ENCODE measurements at places on chromosomes 7 and 10.

DNA sequence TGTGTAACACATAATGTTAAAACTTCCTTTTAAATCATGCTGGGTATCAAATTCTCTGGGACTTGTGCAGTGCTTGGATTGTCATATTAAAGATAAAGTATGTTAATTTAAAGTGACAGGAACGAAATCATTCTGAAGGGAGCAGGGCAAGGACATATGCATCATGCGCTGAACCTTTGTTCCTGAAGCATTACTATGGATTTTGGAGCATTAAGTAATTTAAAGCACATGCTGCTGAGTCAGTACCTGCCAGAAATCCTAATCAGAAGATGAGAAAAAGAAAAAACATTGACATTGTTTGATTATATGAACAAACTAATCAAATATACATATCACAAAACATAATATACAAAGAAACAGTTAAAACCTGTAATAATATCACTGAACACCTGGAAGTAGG, 101.4 kb downstream of the MICU1 start:
- no peak for DNase-seq

DNA sequence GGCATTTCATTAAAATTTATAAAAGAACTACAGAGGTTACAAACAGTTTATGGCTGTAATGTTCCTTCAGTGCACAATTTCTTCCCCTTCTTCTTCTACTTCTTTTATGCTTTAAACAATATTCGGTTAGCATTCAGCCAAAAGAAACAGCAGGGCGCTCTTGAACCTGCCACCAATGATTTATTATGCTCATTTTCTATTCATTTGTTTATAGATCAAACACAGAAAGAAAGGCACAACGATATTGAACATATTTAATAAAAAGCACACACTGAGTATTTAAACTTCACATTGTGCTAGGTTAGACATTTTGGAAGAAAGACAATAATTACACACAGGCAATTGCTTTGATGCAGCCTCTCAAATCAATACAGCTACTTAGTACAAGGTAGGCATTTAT, 1025.8 kb upstream of the LRRN3 start:
- DNase-seq, result no peak

DNA sequence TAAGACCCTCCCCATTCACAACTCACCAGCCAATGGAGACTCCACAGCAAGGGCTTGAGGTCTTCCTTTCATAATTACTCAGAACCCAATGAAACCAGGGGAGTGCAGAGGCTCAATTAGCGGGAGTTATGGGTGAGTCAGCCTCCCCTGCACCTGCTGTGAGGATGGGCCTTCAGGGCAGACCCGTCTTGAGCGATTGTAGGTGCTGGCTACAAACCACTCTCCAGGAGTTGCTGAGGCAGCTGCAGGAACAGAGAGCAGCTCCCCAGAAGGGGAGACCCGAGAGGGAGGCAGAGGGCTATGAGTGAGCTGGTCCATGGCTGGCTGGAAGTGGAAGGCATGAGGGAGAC, 58.5 kb upstream of the SORCS3 start:
- DNase-seq, result no peak

DNA sequence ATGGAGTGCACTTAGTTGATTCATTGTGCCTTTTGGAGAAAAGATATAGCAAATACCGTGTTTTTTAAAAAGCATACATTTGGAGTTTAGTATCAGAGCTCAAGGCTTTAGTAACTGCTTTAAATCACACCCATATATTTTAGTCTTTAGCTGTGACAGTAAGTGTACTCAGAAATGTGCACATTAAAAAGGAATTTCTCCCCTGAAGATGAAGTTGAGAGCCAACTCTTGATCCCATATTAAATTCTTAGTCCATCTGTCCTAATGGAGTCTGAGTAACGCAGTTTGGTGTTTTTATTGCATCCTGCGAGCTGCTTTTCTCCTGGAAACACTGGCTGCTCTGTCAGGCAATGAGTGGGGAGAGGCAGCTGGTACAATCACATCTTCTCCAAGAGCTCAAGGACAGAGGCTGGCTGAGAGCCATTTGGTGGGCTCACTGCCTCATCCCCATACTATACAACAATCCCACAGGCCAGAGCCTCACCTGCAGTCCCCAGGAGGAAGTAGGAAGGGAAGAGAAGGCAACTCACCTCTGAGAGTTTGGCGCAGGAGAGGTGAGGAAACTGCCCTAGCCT, 473.6 kb upstream of the C7orf33 start:
- no peak for DNase-seq

DNA sequence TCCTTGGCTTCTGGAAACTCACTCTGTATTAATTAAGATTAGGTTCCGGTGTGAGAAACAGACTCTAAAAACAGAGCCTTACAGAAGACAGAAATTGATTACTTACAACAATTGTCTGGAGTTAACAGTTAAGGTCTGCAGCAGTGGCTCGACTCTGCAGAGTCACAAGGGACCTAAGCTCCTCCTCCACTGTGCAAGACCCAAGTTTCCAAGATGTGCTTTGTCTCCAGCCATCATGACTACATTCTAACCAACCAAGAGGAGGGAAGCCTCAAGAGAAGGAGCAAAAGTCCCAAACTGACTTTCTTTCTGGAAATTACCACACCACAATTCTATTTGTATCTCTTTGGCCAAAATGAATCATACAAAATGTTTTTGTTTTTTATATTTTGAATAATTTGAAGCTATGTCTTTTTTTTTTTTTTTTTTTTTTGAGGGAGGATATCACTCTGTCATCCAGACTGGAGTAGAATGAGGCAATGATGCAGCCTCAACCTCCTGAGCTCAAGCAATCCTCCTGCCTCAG, 14.2 kb upstream of the ODAD2 start:
- no peak for DNase-seq

- DNase-seq, result no peak
These were observed 191.0 kb downstream of the TAX1BP1 start for GRCh38 chr7:27930910-27931476.

All from stromal cell of bone marrow (primary cell).